ENCODE measurements at places on chromosomes 1 and 21.

DNA sequence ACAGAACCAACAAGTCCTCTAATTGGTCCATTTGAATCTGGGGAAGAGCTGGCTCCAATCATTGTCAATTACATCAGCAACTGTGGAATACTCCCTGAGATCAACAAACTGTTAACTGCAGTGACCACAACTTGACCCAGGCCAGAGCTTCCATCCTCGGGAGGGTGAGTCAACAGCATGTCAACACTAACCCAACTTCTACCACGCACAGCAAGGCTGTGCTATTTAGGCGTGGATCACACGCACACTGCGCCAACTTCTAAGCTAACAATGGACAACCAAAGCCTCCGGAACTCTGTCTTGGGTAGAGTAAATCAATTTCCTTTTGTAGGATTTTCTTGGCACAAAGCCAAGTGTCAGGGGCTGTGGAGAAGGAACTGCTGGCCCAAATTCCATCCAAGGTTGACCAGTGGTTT, 30.4 kb downstream of the APP start:
- no peak for DNase-seq

DNA sequence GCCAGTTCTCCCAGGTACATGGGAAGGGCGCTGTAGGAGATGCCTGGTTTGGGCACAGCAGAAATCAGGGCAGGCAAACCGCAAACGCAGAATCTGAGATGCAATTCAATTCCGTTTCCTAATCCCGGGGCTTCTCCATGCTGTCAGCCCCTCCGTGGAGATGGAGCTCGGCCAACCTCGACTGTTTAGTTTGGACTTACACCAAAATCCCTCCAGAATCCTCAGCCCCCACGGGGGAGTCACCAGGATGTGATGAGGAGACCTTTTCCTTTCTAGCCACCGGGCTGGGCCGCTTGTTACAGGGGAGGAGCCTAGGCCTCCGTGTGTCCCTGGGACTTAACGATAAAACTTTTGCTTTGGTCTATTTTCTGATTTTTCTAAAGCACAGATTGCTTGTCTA, 7.9 kb downstream of the SLC2A7 start:
- no peak for DNase-seq

GRCh38 chr1:220341126-220341525, 68.9 kb upstream of the RAB3GAP2 start:
- no peak for DNase-seq

DNA sequence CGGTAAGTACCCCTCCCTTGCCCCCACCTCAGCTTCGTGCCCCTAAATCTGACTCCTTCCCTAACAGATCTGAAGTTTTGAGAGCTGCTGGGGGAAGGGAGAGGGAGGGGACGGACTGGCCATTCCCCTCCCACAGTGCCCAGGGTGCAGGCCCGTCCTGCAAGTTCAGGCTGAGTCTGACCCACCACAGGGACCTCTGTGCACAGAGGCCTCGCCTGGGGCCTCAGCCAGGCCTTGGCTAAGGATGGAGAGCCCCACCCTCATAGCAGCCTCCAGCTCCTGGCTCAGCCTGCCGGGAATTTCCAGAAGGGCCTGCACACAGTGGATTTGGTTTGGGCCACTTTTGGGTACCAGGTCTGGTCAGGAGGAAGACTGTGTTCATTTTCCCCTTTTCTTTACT, 31.2 kb upstream of the TNFRSF1B start:
- no peak for DNase-seq

DNA sequence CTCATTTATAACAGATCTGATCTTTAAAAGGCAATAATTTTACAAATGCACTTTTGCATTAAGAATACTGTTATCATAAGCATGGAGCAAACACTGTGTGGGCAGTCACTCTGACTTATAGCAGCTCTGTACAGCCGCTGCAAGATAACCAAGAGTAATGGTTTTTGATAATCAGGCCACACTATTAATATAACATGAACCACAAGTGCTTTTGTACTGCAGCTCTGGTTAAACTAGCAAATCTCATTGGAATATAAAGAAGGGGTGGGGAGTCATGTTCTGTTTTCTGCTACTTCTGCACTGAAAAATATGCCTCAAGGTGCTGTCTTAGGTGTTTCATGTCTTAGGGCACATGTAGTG, 357.4 kb downstream of the LMO4 start:
- no peak for DNase-seq

DNA sequence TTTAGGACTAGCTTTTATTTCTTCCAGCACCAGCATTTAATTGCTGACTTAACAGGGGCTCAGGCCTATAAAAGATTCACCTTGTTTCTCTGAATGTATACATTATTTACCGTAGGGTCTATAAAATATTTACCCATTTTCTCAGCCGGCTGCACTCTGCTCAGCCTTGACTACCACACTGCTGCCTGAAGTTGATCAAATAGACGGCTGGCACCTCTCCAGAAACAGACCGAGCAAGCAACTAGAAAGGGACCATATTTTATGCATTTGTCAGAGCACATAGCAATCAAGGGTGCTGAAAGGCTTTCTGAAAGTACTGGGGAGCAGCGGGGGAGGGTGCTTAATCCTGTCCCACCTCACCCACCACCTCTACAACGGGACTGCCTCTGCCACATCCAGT, 64.7 kb upstream of the FGGY start:
- DNase-seq = no peak

DNA sequence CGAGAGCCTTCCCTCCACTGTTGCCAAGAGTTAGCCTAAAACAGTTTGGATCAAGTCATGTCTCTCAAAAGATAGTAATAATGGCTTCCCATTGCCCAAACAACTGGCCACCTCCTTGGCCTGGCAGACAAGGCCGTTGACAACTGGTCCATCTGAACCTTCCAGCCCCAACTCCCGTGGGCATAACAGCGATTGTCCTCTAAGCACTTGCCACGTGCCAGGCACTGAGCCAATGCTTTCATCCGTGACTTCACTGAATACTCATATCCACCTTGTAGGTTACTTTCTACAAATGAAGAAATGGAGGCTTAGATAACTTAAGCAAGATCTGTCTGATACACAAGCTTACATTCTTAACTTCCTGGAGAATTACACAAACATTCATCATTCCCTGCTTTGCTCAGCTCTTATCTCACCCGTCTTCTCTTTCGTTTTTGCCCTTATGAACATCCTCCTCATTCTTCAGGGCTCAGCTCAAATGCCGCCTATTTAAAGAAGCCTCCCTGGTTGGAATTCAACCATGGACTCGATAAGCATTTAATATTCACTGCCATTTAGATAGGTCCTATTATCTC, 106.4 kb downstream of the KCND3 start:
- DNase-seq = no peak

GRCh38 chr21:34220556-34221195, 143.1 kb upstream of the KCNE2 start:
- DNase-seq = no peak

DNA sequence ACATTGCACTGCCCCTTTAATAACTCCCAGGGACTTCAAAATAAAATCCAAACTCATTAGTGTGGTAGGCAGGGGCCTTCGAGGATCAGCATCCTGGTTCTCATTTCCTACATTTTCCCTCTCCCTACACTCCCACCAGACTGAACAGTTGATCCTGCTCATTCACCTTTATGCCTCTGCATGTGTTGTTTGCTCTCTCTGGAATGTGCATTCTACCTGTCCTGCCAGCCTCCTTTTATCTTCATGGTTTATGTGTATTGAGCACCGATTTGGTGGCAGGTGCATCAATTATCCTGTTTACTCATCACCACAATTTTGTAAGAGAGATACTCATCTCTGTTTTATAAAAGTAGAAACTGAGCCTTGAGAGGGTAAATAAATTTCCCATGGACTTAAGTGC, 125.0 kb downstream of the ADSS2 start:
- peak; percentile 25 for DNase-seq

- DNase-seq = no peak
These were observed 5.5 kb downstream of the DYNLT5 start for GRCh38 chr1:66757722-66758240.

DNA sequence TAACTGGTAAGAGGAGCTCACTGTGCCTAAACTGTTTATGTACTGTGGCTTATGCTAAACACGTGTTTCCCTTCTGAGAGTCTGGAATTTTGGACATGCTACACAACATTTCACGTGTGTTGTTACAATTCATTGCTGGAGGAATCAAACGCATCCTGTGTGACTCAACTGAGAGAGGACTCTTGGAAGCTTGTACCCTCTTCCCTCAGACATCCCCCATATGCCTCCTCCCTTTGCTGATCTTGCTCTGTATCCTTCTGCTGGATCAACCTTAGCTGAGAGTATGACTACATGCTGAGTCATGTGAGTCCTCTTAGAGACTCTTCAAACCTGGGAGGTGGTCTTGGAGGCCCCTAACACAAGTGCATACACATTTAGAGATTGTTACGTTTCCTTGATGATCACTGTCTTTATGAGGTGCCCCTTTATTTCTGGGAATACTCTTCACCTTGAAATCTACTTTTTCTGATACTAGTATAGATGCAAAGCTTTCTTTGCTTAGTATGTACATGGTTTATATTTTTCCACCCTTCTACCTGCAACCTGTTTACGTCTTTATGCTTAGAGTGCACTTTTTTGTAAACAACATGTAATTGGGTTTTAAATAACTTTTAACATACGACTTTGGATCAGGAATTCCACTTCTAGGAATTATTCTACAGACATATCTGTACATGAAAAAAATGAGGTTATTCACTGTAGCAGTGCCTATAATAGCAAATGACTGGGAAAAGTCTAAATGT, 8.7 kb downstream of the NPHP4 start:
- no peak for DNase-seq

DNA sequence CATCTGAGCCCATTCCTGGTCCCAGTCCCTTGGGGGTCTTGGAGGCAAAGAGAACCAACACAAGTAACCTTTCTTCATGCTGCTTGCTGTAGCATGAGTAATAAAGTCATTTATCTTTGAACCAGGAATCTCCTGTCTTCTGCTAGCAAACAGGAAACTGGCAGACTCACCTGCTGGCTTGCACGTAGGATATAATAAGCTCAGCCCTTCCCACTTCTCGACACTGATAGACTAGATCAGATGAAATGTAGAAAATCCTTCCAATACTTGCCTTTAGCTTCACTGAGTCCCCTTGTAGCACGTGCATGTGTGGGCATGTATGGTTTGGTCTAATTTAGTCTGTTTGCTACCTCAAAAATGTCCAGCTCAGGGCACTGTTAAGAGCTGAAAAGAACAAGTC, 6.5 kb upstream of the TFF2 start:
- no peak for DNase-seq

GRCh38 chr1:177873238-177873637, 96.6 kb downstream of the SEC16B start:
- peak; percentile 59 for DNase-seq

Data from Caco-2 (cell line).